ENCODE measurements at places on chromosomes 5 and 9. TPM values are rescaled to one million over a fixed set of nuclear protein-coding genes. Genes with fewer than 3 reads are reported as not detected.
A peak's percentile ranks its signal among the peaks of the same experiment; 100 is the strongest.

The LYSMD3 gene
- total RNA-seq = 8.2 TPM

The TMEM174 gene
- not detected for total RNA-seq

The CKMT2 gene
- 3.9 TPM for total RNA-seq

The ZNF608 gene
- total RNA-seq = 30.1 TPM

DNA sequence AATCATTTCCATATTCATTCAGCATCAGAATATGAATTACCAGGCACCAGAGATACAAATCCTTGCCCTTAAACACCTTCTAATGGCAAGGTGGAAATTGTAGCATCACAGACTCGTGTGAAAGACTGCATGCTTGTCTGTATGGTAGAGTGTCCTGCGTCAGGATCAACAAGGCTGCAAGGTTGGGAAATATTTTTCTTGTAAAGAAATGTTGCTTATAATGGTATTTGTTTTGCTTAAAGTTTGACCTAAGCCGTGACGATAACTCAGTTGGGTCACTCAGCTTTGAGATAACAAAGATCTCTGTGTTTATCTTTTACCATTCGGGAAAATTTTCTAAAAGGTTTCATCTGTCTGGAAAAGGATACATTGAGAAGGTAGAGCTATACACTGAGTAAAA, 87.6 kb downstream of the BASP1 start:
- no peak for DNase-seq
- H3K27me3 ChIP-seq = no peaks in the 10 kb centered on the region
- H3K36me3 ChIP-seq = no peaks in the 10 kb centered on the region
- no peak overlapping the region for H3K27ac ChIP-seq
- H3K4me1 ChIP-seq = peaks cover 20% of the 10 kb centered on the region
- H3K4me3 ChIP-seq = no peak overlapping the region

DNA sequence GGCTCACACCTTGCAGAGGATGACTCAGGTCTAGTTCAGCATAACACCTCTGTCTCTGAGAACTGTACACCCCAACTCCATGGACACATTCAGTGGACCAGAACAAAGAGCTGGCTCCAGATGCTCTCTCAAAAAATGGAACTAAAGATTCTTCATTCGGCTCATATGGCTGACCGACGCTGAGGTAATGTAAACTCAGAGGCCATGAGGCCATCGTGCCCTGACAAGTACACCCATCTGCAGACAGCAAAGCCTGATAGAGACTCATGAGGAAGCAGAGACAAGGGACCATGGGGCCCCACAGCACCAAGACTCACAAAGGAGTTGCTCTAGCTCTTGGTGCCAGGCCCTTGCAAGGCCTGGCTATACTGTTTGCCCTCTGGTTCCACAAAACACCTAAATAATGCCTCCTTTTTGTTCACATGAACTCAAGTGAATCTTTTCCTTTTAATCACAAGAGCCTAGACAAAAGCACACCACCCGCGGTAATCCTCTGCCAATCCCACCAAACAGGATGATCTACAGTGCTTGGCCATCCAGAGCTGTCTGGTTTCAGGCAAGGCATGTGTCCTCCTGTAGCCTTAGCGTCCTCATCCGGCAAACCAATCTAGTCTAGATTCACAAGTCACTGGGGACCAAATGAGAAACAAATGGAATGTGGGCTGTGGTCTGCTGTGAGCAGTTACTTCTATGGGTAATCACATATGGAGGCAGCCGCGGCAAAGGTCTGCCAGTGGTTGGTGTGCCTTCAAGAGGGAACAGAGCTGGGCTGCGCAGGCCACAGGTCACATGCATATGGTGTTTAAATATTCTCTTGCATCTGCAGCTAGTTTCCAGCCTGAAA, 22.7 kb downstream of the MED27 start:
- no peak overlapping the region for H3K27ac ChIP-seq
- peaks cover 5% of the 10 kb centered on the region for H3K4me1 ChIP-seq
- no peak for DNase-seq
- no peak overlapping the region for H3K4me3 ChIP-seq
- no peaks in the 10 kb centered on the region for H3K36me3 ChIP-seq

DNA sequence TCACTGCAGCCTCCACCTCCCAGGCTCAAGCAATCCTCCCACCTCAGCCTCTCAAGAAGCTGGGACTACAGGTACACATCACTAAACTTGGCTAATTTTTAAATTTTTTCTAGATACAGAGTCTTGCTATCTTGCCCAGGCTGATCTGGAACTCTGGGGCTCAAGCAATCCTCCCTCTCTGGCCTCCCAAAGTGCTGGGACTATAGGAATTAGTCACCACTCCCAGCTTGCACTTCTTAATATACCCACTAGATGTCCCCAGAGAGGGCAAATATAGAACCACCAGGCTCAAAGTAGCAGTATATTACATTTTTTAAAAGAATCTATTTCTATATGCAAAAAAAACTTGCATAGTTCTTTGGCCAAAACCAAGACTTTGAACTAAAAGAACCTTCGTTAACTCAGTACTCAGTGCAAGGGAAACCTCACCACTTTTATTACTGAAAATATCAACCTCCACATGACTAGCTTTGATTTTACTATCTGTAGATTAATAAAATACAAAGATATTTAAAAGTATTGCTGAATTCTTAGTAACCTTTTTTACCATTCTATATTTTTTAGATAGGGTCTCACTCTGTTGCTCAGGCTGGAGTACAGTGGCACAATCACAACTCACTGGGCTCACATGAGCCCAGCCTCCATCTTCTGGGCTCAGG, 25.8 kb upstream of the HSD17B3 start:
- H3K27me3 ChIP-seq = no peaks in the 10 kb centered on the region
- H3K27ac ChIP-seq = no peak overlapping the region
- H3K36me3 ChIP-seq = no peaks in the 10 kb centered on the region
- H3K4me1 ChIP-seq = no peaks in the 10 kb centered on the region
- H3K4me3 ChIP-seq = no peak overlapping the region

GRCh38 chr5:61423487-61424145, 91.6 kb downstream of the ZSWIM6 start:
- no peak overlapping the region for H3K27ac ChIP-seq
- H3K4me1 ChIP-seq = peaks cover 7% of the 10 kb centered on the region
- no peaks in the 10 kb centered on the region for H3K36me3 ChIP-seq
- no peak overlapping the region for H3K4me3 ChIP-seq

DNA sequence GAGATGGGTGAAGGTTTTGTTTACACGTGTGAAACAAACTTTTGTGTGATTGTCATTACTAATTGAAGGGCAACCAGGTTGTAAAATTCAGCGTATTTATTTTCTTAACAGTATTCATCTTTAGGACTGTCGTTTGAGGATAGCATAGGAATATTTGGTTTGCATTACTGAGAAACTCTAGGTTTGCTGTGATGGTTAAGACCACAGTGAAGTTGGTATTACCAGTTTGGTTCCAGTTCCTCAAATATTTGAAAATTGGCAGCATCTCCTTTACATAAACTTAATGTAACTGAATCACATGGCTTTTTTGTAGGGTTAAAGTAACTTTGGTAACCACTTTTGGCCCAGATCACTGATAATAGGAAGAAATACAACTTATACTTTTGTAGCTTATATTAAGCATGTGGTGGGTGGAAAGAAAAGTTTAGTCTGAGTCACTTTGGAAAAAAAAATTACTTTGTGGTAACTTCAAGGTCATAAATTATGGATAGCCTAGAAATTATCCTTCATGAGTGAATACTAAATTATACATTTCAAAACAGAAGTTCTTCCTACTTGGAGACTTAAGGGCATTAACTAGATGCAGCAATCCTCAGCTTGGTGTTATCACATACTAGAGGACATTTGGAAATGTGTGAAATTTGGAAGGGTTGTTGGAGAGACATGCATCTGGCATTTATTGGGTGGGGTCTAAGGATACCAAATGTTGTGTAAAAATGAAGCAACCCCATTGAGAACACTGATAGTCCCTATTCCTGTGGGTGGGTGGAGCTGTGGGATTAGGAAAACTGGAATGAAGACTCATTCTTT, 33.9 kb downstream of the G3BP1 start:
- no peak overlapping the region for H3K4me3 ChIP-seq
- no peaks in the 10 kb centered on the region for H3K4me1 ChIP-seq
- peaks cover 8% of the 10 kb centered on the region for H3K36me3 ChIP-seq
- H3K27ac ChIP-seq = no peak overlapping the region

GRCh38 chr5:136109453-136110135, 23.1 kb upstream of the SMAD5 start:
- peaks cover 21% of the 10 kb centered on the region for H3K4me1 ChIP-seq
- no peak overlapping the region for H3K27ac ChIP-seq
- no peak overlapping the region for H3K4me3 ChIP-seq
- no peak for DNase-seq
- no peaks in the 10 kb centered on the region for H3K36me3 ChIP-seq
- no peaks in the 10 kb centered on the region for H3K27me3 ChIP-seq

DNA sequence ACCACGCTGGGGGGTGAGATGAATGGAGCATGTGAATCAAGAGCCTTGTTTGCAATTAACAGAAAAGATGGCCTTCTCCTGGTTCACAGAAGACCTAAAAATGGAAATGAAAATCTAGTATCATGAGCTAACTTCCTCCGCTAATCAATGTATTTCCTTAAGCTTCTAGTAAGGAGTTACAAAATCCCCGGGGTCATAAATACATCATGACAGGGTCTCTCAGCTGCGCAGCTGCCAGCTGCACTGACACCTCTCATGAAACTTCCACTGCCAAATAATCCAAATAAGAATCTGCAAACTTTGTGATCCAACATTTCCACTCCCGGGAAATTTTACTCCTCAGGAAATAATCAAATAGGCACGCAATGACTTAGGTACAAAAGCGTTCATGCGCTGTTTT, 11.9 kb downstream of the MYO10 start:
- H3K27ac ChIP-seq = no peak overlapping the region
- DNase-seq = no peak
- no peak overlapping the region for H3K4me3 ChIP-seq
- H3K36me3 ChIP-seq = no peaks in the 10 kb centered on the region

DNA sequence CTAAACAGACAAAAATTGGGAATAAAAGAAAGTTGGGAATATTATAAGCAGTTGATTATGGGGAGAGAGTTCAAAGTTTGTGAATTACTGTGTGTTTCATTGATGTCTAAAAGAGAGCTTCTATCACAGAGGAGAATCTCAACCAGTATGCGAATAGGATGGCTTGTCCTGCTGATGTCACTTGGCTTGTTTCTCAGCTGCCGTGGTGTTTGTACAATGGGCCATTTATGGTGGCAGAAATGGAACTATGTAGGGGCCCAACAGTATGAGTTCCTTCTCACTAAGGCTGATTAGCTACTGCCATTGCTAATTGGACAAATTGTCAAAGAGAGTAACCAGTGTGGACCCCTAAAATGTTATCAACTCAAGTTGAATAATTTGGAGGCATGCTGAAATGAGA, 103.9 kb downstream of the ST8SIA4 start:
- DNase-seq = no peak
- H3K27me3 ChIP-seq = no peaks in the 10 kb centered on the region
- H3K36me3 ChIP-seq = no peaks in the 10 kb centered on the region

DNA sequence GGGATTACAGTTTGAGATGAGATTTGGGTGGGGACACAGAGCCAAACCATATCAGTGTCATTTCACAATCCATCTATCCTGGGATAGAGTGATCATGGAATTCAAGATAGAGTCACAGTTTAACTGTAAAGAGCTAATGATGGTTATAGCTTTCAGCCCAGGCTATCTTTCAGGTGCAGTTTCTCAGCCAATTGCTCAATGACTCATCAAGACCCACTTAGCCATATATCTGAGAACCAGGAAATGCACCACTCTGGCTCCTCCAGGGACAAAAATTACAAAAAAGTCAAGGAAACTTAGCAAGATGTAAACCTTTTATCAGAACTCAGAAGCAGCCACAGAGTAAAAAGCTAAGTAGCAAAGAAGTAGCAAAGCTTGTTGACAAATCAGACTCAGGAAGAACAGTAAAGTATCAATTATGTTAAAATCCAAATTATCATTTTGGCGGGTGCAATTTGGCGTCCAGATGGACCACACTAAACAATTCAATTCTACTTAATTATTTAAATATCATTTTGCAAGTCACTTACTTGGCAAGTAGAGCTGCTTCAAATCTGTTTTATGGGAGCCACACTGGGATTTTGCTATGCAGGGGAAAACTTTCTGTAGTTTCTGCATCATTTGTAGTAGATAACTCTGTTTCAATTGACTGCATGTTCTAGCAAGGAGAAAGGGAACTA, 169.4 kb downstream of the TLE1 start:
- no peak overlapping the region for H3K4me3 ChIP-seq
- no peak overlapping the region for H3K27ac ChIP-seq
- peaks cover 10% of the 10 kb centered on the region for H3K4me1 ChIP-seq
- no peak for DNase-seq

- H3K4me3 ChIP-seq = no peak overlapping the region
- no peak for DNase-seq
- no peaks in the 10 kb centered on the region for H3K36me3 ChIP-seq
- peak overlapping the region; percentile 11 for H3K27ac ChIP-seq
- H3K4me1 ChIP-seq = peaks cover 9% of the 10 kb centered on the region
- no peaks in the 10 kb centered on the region for H3K27me3 ChIP-seq
These were observed 203.4 kb upstream of the RASEF start for GRCh38 chr9:83266331-83266665.

DNA sequence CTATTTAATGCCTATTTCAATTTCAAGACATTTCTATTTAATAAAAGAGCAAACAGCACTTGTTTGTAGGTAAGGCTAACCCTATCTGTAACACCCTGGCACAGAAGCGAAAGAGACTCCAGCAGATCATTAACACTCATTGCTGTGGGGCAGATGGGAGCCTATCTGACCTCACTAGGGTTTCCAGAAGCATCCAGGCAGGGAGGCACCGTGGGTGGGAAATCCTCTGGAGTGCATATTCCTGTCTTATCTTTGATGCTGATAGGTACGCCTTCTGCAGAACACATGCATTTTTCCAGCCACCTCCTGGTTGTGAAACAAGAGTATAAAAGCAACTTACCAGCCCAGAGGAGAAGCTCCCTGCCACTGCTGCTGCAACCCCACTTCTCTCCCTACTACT, 233.7 kb downstream of the GLIS3 start:
- no peaks in the 10 kb centered on the region for H3K36me3 ChIP-seq
- H3K4me3 ChIP-seq = no peak overlapping the region
- peaks cover 25% of the 10 kb centered on the region for H3K4me1 ChIP-seq
- no peaks in the 10 kb centered on the region for H3K27me3 ChIP-seq

DNA sequence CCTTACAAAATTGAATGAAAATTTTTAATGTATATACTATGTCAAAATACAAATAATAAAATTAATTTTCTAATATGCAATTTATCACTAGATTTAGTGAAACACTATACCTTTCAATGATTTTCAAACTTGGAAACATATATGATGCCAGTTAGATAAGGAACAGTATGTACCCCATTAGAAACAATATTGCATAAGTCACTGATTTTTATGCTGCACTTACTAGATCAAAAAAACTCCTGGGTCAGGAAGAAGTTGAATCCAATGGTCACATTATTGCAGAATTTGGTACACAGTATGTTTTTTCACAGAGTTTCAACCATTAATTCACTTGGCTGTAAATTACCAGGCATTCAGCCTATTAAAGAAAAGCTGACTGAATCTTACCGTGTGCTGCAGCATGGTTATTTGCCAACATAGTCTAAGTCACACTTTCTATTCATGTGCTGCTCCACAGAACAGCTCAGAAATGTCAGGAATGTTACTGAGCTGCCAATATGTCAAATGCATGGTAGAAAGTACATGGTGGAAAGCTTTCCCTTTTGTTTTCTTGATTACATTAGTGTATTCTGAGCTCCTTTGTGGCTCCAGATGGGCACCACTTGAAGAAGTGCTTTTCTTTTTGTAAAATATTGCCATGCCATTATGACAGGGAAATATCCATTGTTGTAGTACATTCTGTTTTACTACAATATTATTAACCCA, 9.9 kb upstream of the PRR16 start:
- no peaks in the 10 kb centered on the region for H3K27me3 ChIP-seq
- peaks cover 3% of the 10 kb centered on the region for H3K4me1 ChIP-seq
- no peaks in the 10 kb centered on the region for H3K36me3 ChIP-seq

All from body of pancreas (tissue), 4 donors.